Activated T-helper 1 cell treated with anti-CD3 and anti-CD28 coated beads, Interleukin-12 subunit alpha, Interleukin-12 subunit beta, Interleukin-2, Interleukin-4 antibody, amounts not matched to agents 30 ng/mL and 10 ng/mL and 1 ng/mL, durations not matched to agents 14 hours and 24 hours and 36 hours (primary cell): ENCODE measurements at places on chromosomes 6 and 20.

GRCh38 chr6:109243863-109244825, 138.1 kb downstream of the CD164 start:
- DNase-seq, result no peak

DNA sequence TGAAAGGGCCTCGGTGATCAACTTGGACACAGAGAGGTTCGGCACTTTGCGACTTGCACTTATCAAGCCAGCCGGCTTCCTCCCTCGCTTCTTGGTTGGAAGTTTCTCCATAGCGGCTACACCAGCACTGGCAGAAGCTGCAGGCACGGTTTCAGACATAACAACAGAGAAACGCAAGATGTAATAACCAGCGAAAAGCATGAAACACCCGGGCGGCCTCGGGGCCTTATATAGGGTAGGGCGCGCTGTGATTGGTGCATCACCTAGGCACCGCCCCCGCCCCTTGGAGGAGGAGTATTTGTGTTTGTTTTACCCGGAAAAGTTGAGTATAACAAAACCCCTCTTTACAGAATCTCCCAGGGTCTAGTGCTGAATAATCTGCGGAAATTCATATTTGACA, 20.7 kb downstream of the HFE start:
- no peak for DNase-seq

GRCh38 chr6:4687989-4688947, 87.9 kb upstream of the CDYL start:
- DNase-seq, result no peak

DNA sequence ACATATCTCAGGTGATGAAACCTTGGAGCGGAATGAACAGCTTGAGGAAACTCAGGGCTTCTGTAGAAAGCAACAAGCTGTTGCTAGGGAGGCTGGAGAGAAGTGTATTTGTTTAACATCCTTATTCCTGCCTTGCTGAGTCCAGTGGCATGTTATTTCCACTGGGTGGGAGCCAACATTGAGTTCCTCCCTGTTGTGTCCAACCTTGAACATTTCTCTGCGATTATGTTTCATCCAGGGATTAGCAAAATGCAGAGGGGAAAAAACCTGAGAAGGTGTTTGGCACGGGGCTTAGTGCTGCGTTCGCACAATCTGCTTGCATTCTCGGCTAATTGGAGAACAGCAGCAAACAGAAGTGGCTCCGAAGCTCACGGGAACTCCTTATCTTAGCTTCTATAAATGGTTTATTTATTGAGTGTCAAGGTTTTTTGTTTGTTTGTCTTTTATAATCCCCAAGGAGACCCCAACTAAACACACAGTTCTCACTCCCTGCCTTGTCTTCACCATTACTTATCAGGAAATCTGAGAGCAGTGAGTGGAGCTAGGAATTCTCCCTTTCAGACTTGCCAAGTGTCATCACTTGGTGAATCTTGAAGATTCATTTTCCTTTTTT, 412.8 kb downstream of the CDC5L start:
- DNase-seq, result no peak

- no peak for DNase-seq
Measured at GRCh38 chr20:59812286-59813125, 120.9 kb downstream of the SYCP2 start.

- DNase-seq, result no peak
Measured at GRCh38 chr6:54861905-54862616, 15.5 kb downstream of the FAM83B start.

- DNase-seq, result no peak
Measured at GRCh38 chr20:20568604-20569205, 143.7 kb downstream of the RALGAPA2 start.

GRCh38 chr6:104625536-104625935, 234.2 kb downstream of the HACE1 start:
- no peak for DNase-seq

DNA sequence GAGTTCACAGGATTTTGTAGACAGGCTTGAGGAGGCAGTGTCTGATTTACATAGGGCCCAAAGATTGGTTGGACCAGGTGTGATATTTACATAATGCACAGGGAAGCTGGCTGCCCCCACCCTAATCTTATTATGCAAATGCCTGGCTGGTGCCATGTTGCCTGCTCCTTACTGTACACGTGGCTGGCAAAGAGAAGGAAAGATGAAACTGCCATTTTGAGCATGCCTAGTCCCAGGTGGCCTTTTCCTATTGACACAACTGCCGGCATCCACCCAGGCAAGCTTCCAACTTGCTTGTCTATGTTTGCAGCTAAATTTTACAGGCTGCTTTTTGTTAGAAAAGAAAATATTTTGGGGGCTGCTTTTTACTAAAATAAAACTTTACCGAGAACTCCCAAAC, 174.6 kb downstream of the LMBRD1 start:
- no peak for DNase-seq

GRCh38 chr20:44200983-44201382, 9.6 kb downstream of the OSER1 start:
- no peak for DNase-seq

DNA sequence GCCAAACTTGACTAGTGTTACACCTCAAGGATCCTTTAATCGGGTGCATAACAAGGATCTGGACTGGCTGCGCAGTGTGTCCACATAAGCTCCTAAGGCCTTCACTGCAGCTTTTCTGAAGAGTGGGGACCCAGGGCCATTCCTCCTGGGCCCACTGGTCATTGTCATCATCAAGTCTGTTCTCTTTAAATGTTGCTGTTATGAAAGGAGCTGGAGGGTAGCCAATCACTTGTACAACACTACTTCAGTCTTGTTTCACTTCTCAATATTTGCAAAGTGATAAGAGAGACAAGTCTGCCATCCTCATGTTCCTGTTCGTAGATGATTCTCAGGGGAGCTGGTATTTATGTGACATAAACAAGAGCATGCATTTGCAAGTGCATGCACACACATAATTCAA, 149.8 kb downstream of the SYNDIG1 start:
- no peak for DNase-seq

DNA sequence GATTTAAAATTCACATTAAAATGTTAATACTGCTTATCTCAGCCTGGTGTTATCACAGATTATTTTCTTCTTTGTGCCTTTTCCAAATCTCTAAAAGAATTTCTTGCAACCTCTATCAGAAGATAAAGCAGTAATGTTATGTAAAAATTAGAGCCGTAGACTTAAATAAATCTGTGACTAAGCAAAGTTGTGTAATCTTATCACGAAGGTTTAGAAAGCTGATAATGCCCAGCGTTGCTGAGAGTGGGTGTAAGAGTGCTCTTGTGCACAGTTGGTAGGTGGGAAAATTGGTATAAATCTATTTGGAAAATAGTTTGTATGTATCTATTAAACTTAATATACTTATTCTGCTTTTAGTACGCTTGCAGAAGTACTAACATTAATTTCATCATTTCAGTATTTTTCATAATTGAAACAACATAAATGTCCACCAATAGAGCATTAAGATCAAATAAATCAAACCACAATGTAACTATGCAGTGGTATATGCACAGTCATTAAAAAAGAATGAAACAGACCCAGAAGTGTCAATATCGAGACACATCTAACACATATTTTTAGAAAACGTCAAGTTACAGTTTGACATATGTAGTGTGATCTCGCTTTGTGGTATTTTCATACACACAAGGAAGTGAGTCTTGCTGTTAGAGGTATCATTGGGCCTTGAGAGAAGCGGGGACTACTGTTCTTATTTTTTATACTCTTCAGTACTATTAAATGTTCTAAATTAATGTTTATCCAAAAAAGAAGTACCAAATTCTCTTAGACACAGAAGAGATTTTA, 54.4 kb upstream of the PBOV1 start:
- no peak for DNase-seq

- no peak for DNase-seq
Measured at GRCh38 chr20:24762791-24763350, 186.2 kb upstream of the CST7 start.

- no peak for DNase-seq
Measured at GRCh38 chr20:37986044-37986858, 47.0 kb downstream of the TTI1 start.

DNA sequence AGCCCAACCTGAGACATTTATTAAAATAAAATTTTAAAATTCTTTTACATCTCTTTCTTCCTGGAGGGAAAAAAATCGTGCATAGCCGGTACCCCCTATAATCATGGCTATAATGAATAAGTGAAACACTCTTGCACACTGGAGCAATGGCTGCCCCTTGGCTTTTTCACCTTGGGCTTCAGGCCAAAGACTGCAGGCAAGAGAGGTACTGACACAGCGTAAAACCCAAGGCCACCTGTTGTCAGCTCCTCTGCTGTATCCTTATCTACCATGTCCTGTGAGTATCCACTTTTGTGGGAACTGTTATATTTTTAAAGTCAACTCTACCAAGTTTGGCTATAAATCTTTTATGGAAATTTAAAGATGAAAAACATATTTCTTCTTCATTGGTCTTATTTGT, 23.0 kb upstream of the LY86 start:
- no peak for DNase-seq

GRCh38 chr20:12605751-12606150, 403.0 kb upstream of the SPTLC3 start:
- no peak for DNase-seq

DNA sequence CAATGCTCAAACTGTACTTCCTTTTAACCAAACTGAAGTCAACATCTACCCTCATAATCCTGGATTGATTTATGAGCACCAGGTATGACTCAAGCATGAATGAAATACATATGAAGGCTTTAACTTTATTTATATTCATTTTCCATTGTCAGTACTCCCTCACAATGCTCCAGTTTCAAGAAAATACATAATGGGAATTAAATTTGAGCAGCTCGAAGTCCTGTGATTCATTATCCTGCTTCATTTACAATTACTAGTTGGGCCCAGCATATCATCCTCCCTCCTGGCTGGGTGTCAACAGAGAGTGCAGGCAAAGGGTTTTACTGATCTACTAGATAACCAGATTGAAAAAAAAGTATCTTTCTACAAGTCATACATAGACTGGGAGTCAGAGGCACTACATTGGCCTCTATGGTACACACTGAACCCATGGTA, 10.1 kb downstream of the SAMHD1 start:
- no peak for DNase-seq

DNA sequence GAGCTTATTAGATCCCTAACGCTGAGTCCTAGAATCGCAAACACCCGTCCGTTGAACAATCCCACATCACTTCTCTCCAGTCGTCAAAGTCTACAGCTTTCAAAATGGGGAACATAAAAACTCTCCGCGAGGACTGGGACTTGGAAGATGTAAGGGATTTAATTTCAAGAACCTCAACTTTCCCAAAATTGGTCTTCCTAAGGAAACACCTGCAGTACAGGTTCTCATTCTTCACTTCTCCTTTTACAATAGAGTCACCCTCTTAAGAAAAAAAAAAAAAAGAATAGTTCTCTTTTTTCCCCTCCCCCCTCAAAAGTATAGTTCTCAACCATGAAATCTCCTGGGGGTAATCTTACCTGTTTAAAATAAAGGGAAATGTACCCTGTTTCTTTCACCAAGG, 6.6 kb upstream of the ZBTB22 start:
- DNase-seq, result no peak

GRCh38 chr20:2010533-2010932, 16.7 kb upstream of the PDYN start:
- no peak for DNase-seq

DNA sequence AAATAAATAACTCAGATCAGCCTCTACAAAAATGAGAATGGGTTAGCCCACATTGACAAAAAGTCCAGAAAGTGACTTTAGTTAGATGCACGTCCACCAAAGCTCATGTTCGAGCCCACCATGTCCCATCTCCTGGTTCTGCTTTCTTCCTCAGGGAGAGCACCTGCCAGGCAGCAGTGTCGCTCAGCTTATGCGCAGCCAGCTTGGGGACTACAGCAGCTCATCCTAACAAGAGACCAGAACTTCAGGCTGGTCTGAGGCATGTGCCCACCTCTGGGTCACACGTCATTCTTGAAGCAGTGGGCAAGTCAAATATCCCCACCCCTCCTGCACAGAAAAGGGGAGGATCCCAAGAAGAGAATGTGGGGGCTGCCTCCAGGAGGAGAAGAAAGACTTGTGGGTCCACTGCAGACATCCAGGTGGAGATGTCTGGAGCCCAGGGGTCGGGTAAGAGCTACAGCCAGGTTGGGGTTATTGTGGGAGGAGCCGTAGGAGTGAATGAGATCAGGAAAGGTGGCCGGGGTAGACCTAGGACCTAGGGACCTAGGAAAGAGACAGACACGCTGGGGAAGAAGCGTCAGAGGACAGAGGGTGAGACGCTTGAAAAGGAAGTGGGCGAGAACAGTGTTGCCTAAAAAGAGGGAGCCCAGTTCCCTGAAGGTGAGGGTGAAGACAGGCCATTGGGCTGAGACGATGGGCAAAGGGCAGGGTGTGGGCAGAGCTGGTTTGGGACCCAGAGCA, 52.5 kb downstream of the SSR1 start:
- DNase-seq, result no peak

DNA sequence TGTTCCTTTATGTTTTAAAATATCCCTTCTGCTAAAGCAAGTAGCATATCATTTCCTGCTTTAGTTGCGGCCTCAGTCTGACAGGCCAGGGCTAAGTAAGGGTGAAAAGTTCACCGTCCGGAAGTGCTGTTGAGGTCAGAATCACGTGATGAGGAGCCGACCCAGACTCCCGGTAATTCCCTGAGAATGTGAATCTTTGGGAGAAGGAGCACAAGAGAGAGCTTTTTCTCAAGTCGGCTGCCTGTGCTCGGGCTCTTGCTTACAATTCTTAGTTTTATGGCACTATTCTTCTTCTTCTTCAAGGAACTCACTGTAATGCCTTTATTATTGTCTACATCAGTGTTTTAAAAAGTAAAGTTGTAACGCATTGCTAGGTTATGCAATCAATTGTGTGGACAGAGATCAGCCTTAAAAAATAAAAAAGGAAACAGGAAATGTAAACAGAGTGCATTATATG, 309.3 kb downstream of the PRL start:
- DNase-seq, result no peak

DNA sequence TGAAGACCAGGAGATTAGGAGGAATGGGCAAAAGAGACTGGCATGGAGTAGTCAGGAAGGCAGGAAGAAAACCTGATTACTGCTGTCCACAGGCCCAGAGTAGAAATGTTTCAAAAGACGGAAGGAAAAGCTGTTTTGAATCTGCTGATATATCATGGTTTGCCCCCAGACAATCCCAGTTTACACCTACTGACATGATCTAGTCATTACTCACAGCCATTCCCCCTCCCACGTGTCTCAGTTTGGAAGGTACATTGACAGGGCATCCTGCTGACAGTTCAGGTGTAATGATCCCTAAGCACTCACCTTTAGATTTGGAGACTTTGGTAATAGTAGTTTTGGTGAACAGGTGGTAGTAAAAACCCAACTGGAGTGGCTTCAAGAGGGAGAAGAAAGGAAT, 9.8 kb upstream of the TXNDC5 start:
- no peak for DNase-seq

GRCh38 chr6:39965751-39966150, 31.5 kb upstream of the MOCS1 start:
- DNase-seq, result no peak

GRCh38 chr20:54161821-54162149, 12.0 kb downstream of the CYP24A1 start:
- no peak for DNase-seq

GRCh38 chr6:140071601-140072062, 697.2 kb upstream of the CITED2 start:
- no peak for DNase-seq

- DNase-seq, result no peak
Measured at GRCh38 chr6:30162265-30163089, 869 bp upstream of the TRIM15 start.

- DNase-seq, result no peak
Measured at GRCh38 chr6:105753620-105754211, 332.4 kb upstream of the PRDM1 start.
